ENCODE measurements at places on chromosomes 11 and 22.

DNA sequence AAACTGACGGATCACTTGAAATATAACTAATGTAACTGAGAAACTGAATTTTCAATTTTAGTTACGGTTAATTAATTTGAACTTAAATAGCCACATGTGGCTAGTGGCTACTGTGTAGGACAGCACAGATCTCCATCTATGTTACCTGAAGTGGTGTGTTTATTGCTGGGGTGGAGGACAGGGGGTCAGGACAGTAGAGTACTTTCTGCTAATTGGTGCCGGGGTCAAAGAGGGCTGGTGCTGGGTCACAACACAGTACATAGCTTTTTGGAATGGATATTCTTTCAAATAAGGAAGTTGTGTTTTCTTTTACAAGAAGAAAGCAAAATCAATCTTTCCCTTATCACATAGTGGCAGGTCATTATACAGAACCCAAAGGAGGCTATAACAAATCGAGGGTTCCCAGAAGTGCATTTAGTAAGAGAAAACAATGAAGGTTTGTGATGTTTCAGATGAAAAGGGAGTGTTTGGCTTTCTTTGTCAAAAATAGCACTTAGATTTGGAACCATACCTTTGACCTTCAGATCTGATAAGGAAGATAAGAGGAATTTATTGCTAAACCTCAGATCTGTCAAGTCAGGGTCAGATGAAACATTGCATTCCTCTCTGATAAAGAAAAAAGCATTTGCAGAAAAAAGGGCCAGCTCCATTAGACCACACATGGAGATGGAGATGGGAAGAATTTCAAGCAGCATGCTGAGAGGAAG is 384.5 kb downstream of the AASDHPPT start:
- no peak for DNase-seq

- no peak for DNase-seq
These were observed 24.2 kb upstream of the TREH start for GRCh38 chr11:118703563-118704106.

GRCh38 chr11:105862736-105863367 is 159.2 kb downstream of the MSANTD4 start:
- peak; percentile 69 for DNase-seq

- DNase-seq = peak; percentile 99
These were observed 4.2 kb upstream of the C11orf86 start for GRCh38 chr11:66970807-66971442.

GRCh38 chr11:35088226-35088625 is 50.7 kb upstream of the CD44 start:
- DNase-seq = no peak

GRCh38 chr22:48703265-48703941 is 1124.3 kb downstream of the BRD1 start:
- no peak for DNase-seq

DNA sequence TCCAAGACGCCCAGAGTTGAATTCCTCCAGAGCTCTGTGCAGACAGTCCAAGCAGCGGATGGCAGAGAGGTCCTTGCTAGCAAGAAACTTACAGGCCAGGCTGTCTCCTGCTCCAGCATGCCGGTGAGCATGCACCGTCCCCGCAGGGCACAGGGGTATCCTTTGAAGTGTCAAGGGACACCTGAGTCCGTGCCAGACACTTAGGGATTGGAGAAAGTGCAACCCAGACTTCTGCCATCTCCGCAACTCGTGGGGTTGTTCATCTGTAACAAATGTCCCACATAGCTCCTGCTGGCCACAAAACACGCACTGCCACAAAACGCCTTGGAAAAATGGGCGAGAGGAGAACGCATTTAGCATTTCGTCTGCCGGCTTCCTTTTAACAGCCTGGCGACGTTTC is 13.3 kb downstream of the TSPO start:
- DNase-seq = no peak

DNA sequence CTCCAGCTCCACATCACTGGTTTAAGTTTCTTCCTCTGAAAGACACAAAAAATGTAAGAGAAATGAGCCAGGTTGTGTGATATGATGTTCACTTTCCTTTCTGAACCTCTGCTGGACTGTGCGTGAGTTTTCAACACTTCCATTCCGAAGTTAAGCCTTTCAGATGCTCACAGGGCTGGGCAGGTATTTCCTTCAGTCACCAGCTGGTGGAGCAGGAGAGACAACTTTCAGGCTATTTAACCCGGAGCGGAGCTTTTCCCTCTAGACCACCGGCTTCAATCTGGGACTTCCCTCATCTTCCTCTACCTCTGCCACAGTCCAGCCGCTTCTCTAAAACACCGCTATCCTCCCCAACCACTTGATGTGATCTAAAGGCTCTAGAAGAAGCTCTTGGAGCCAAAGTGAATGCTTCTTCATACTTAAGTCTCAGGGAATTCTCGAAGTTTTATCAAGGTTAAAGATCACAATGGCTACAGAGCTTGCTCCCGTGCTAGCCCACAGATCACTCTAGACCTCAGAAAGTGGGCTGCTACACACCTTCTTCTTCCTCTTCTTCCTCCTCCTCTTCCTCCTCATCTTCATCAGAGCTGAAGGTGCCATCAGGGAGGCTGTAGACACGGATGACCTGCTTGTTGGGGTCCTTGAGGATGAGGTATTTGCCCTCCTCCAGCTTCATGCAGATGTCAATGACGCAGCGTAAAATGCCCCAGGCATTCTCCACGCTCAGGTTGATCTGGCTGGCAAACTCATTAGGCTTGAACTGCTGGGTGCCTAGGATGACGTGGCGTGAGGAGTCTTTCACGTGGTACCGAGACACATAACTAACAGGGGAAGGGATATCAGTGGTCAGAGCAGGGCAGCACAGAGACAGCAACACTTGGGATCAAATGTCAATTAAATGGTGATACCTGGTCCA is 4.4 kb upstream of the FOXRED2 start:
- peak; percentile 72 for DNase-seq

GRCh38 chr11:93783765-93784144 is 327 bp upstream of the MED17 start:
- DNase-seq = no peak

DNA sequence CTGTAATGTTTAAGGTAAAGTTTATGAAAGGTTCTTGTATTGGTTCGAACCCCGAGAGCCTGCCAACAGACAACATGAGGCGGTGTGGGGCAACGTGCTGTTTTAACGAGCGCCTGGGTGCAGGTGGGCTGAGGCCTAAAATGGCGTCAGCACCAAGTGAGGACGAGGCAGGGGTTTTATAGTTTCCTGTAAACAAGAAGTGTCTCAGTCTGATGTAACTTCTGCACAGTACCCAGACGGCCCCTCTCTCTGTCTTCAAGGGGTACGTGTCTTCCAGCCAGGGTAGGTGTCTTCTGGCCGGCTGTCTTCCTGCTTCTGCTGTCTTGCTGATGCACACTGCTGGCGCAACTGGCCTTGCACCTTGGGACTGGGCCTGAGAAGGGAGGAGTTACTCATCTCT is 2.7 kb downstream of the PPFIBP2 start:
- no peak for DNase-seq

GRCh38 chr11:66559142-66559865 is 9.1 kb downstream of the CTSF start:
- DNase-seq = no peak

GRCh38 chr11:106621484-106621883 is 396.8 kb downstream of the GUCY1A2 start:
- no peak for DNase-seq

- no peak for DNase-seq
These were observed 37.7 kb downstream of the TPCN2 start for GRCh38 chr11:69086152-69087132.

GRCh38 chr22:24414984-24415945 is 12.1 kb upstream of the ADORA2A start:
- no peak for DNase-seq

DNA sequence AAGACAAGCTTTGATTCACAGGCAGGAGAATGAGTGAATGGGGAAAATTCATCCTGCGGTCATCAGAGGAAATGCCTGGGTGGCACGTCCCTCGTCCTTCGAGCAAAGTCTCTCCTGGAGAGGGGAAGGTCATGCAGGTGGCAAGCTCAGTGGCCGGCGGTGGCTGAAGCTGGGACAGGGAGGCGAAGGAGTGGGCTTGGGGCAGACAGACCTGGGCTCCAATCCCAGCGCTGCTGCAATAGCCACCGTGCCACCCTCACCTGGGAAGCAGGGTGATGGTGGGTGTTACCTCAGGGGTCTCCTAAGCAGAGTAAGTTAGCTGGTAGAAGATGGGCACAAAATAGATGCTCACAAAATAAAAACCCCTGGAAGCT is 22.4 kb upstream of the CACNG2 start:
- no peak for DNase-seq

DNA sequence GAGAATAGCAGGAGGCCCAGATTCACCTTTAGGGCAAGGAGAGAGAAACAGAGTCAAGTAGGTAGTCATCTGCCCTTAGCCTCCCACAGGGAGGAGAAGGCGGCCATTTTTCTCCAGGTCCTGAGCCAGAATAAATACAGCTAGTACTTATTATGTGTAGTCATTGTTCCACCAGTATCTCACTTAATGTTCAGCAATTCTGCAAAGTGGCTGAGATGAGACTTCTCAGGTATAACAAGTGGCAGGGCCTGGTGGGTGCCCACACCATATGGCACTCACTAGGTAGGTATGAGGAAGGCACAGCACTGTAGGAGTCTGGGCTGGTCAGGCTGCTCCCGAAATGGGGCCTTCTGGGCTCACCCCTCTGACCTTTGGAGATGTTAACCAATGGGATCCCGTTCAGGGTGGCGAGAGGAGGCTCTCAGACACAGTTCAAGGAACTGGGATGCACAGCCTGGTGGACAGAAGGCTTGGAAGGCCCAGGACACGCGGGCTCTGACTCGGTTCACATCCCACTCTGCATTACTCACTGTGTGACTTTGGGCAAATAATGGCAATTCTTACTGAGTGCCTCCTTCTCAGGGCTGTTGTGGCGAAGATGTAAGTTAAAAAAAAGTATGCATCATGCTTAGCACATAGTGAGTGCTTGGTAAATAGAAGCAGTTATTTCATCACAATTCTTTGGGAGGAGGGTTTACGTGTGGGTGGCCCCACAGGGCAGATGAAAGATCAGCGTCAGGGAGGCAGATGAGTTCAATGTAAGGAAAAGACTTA is 25.1 kb downstream of the RTN4RL2 start:
- DNase-seq = peak; percentile 37

GRCh38 chr11:129930296-129930695 is 34.9 kb upstream of the NFRKB start:
- DNase-seq = peak; percentile 58

DNA sequence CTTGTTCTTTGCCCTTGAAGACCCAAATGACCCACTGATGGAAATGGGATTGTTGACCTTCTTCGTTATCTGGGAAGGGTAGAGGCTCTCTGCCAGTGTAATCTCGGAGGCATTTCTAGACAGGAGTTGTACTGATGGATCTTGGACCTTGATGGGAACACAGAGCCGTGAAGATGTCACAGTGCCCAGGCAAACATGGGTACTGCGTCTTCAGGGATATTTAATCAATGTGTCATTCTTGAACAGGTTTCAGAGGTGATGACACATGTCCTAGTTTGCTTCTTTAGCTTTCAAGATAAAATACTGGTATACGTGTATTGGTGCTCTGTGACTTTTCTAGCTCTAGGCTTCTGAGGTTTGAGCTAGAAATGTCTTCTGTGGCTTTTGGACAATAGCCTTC is 6.2 kb downstream of the LDLRAD3 start:
- peak; percentile 6 for DNase-seq

DNA sequence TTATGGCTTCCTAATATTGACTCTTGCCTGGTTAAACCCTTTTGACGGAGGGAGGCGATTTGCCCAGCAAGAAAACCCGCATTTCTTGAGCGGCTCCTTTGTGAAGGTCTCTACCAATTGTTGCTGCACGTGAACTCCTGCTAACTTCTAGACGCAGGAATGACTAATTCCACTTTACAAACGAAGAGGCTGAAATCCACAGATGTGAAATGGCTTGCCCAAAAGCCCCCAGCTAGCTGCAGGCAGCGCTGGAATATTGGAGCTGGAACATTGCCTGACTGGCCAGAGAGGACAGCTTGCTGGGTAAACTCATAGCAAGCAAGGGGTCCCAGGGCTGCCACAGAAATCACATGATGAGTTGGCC is 542 bp downstream of the GCAT start:
- DNase-seq = peak; percentile 57
